GM12892 (cell line): ENCODE measurements at places on chromosomes 7 and 10.

DNA sequence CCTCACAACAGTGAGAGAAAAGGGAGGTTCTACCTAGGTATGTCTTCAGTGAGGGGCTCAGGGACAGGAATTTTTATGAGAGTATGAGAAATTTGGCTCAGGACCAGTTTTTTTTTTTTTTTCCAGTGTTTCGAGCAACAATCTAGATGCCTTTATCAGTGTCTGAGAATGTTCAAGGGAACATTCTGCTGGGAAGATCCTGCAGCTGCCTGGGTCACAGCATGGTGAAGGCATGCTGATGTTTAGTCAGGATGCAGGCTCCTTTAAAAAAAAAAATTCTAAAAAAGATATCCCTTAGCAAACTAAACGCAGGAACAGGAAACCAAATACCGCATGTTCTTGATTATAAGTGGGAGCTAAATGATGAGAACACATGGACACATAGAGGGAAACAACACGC, 31.0 kb downstream of the SBDS start:
- no peak for DNase-seq

DNA sequence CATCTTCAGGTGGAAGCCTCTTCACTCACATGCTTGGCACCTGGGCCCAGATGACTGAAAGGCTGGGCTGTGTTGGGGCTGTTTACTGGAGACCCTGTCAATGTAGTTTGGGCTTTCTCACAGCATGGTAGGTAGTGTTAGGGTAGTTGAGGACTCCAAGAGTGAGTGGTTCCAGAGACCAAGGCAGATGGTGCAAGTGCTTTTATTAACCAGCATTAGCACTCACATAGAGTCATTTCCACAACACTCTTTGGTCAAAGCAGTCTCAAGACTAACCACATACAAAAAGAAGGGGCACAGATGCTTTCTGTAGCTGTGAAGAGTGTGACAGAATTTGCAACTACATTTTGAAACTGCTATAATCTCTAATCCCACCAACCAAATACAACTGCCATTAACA, 135.0 kb downstream of the RTKN2 start:
- DNase-seq: no peak

GRCh38 chr10:59465088-59465487, 102.7 kb upstream of the FAM13C start:
- DNase-seq: no peak

DNA sequence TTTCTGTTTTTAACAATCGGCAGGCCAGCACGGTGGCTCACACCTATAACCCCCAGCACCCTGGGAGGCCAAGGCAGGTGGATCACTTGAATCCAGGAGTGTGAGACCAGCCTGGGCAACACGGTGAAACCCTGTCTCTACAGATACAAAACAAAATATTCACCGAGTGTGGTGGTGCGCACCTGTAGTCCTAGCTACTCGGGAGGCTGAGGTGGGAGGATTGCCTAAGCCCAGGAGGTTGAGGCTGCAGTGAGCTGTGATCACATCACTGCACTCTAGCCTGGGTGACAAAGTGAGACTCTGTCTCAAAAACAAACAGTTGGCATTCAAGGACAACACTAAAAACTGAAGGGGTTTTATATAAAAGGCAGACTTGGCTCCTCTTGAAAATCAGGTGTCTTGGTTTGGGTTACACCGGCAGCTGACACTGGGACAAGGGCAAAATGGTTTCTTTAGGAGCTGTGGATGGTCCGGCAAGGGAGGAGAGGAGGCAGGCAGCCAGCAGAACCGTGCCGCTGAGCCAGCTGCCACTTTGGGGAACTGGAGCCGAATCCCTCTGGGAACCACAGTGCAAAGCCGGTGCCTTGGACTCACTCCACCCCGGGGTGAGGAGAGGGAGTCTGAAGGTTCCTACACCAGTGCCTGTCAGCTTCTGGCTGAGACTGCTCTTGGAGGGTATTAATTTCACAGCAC, 52.6 kb downstream of the CHST3 start:
- no peak for DNase-seq

- DNase-seq: no peak
These were observed 104.6 kb downstream of the HIPK2 start for GRCh38 chr7:139673230-139673629.

DNA sequence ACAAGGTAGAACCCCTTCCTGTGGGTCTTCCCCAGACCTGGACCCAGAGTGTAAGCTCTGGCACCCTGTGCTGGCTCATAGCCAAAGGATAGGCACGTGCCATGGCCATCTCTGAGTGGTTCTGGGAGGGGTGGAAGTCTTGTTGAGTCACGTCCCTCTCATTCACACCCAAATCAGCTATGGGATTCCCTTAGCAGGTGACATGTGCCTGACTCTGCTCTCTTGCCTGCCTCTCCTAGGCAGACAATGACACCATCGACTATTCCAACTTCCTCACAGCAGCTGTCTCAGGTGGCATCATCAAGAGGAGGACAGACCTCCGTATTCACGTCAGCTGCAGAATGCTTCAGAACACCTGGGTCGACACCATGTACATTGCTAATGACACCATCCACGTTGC, 59.8 kb downstream of the C10orf120 start:
- DNase-seq: no peak

- no peak for DNase-seq
These were observed 41.9 kb upstream of the STMP1 start for GRCh38 chr7:135620447-135620846.

GRCh38 chr10:59479426-59479825, 117.1 kb upstream of the FAM13C start:
- no peak for DNase-seq

DNA sequence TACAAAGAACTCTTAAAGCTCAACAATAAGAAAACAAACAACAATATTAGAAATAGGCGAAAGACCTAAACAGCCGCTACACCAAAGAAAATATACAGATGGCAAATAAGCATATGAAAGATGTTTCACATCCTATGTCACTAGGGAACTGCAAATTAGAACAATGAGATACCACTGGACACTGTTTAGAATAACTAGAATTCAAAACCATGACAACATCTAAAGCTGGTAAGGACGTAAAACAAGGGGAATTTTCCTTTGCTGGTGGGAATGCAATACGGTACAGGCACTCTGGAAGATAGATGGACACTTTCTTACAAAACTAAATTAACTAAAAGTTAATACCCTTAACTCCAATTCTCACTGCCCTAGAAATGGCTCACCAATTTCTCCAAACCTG, 44.5 kb downstream of the THSD7A start:
- DNase-seq: no peak

- DNase-seq: no peak
These were observed 7.3 kb downstream of the UNCX start for GRCh38 chr7:1239803-1240516.
